Kidney tubule cell (primary cell): ENCODE measurements at places on chromosomes 12 and 14.
A peak's percentile ranks its signal among the peaks of the same experiment; 100 is the strongest.

DNA sequence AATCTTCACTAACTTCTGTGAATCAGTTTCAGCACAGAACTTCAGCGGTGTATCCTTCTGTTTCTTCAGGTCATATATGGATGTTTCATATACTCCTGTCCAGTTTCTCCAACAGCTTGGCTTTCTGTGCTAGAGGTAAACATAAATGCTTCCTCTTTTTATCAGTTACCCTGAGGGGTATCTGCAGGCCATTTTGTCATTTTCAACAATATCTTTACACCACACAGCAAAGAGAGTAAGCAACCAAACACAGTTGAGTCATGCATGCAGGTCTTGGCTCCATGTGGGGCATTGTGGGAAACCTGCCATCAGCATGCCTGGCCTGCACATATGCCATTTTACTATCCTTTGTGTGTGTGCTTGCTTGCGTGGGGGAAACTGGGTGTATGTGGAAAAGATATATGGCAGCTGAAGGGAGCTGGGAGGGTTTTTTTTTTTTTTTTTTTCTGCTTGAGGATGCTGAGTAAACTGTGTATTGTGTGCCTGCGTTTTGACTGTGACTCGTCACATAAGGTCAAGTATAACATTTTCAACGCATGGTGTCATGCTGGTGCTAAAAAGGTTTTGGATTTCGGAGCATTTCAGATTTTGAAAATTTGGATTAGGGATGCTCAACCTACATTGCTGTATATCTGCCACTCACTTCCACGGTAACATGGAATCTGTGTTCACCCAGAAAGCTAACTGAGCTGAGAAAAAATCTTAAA is 56.1 kb upstream of the YARS2 start:
- no peak for DNase-seq

DNA sequence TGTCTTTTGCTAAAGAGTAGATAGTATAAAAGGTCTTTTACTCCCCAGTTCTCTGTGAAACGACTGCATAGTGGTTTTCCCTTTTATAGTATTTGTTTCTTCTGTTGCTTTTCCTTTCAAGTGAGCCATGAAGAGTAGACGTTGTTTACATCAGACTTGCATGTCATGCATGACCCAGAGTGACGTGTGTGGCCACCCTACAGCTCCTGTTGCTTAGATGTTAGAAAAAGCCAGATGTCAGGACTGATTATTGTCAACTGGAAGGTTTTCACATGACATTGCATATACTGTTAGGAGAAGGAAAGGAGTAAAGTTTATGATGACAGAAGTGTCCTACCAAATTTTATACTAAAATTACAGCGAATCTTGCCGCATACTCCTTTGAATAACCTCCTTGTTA is 1.3 kb upstream of the RD3L start:
- DNase-seq = no peak

GRCh38 chr14:99718031-99718810 is 34.1 kb downstream of the CYP46A1 start:
- DNase-seq = no peak

GRCh38 chr12:26595806-26596205 is 237.2 kb downstream of the ITPR2 start:
- no peak for DNase-seq

DNA sequence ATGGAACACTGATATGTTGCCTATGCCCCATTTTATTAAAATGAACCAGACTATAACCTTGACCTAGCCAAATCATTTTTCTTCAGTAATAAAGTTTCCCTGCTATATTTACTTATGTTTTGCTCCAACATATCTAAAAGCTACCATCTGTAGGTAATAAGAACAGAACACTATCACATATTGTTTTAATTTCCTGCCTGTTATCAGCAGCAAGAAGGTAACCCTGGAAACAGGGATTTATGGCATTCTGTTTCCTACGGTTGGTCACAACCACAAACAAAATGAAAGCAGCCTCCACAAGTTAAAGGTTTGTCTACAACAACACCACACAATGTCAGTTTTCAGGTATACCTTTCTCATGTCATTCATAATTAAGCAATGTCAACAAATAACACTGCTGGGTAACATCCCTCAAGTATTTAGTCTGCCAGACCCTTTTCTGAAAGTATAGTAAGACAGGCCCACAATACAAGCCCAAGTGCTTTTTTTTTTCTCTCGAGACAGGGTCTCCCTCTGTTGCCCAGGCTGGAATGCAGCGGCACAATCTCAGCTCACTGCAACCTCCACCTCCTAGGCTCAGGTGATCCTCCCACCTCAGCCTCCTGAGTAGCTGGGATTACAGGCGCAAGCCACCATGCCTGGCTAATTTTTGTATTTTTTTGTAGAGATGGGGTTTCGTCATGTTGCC is 25.5 kb downstream of the GCH1 start:
- no peak for DNase-seq

DNA sequence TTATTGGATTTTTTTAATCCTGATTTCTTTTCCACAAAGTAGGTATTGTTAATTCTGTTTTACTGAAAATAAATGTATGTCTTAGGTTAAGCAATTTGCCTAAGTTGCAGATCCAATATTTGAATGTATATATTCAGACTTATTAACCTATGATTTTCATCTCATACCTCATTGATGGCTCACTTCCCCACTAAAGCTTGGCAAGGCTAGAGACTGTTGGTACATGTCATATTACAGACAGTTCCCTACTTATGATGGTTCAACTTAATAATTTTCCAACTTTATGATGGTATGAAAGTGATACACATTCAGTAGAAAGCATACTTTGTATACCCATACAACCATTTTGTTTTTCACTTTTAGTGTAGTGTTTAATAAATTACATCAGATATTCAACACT is 33.2 kb upstream of the KCNH3 start:
- DNase-seq = no peak

DNA sequence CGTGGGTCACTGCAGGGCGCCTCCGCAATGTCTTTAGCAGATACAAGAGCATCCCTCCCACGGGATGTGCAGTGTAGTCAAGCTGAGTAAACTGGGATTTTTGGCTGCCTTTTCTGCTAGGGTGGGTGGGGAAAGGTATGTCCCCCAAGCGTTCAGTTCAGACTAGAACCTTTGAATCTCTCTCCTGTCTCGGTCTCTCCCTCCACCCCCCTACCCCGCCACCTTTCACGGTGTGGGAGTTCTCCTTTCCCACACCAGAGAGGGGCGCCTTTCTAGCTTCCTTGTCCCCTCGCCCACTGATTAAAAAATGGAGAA is 525 bp upstream of the FAR2 start:
- DNase-seq = no peak

DNA sequence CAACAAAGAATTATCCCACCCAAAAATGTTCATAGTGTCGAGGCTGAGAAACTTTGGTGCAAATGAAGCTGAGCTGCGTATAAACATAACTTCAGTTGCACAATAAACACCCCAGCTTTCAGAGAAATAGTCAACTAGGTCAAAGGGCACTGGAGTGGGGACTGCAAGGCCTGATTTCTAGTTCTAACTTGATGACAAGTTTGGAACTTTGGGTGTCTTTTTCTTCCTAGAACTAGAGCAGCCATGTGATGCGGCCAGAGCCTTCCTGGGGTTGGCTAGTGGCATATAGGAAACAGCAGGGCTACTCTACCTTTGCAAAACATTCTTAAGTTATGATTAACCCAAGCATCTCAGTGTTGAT is 298.4 kb upstream of the AMIGO2 start:
- DNase-seq = peak; percentile 23

DNA sequence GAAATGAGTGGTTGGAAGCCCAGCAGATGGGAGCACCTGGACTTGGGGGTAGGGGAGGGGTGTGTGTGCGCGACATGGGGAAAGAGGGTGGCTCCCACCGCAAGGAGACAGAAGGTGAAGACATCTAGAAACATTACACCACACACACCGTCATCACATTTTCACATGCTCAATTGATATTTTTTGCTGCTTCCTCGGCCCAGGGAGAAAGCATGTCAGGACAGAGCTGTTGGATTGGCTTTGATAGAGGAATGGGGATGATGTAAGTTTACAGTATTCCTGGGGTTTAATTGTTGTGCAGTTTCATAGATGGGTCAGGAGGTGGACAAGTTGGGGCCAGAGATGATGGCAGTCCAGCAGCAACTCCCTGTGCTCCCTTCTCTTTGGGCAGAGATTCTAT is 9.2 kb downstream of the GABARAPL1 start:
- no peak for DNase-seq

- DNase-seq = peak; percentile 28
These were observed 452.7 kb upstream of the PDE3A start for GRCh38 chr12:19915392-19916195.

DNA sequence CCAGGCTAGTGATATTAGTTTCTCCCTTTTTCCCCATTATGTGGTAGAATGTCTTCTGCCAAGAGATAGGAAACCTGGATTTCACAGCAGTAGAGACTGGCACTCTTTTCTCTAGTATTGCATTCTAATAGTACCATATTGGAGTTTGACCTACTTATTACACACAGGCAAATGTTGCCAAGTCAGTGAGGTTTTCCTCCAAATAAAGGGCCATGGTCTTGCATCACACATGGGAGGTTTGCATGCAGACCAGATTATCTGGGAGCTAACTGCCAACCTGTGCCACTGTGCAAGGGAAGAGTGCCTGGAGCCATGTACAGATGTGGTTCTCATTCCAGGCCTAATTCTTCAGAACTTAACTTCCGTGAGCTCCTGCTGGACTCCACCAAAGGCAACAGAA is 113.3 kb downstream of the ANO6 start:
- no peak for DNase-seq

DNA sequence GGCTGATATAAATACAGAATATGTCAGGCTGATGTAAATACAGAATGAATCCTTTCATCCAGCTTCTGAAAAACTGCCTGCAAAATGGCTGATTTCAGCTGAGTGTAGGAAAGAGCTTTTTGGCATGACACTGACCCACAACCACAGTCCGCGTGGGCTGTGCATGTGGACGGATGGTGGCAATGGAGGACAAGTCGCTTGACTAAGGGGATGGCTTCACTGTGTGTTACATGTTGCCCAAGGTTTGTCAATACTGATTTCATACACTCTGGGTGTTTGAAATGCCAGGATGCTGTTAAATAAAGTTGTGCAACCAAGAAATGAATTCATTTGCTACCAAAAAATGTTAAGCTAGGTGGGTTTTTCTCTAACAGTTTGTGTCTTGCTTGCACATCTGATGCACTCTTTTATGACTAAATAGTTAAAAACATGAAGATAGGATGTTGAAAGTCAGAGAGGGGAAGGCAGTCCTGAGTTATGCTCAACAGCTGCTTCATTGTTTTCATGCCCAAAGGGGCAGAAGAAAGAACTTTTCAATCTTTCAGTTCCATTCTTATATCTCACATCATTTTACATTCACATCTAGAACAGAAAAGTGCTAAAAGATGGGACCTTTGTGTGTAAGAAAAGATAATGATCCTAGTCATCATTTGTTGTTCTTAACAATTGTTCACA is 36.5 kb upstream of the OVCH1 start:
- no peak for DNase-seq

DNA sequence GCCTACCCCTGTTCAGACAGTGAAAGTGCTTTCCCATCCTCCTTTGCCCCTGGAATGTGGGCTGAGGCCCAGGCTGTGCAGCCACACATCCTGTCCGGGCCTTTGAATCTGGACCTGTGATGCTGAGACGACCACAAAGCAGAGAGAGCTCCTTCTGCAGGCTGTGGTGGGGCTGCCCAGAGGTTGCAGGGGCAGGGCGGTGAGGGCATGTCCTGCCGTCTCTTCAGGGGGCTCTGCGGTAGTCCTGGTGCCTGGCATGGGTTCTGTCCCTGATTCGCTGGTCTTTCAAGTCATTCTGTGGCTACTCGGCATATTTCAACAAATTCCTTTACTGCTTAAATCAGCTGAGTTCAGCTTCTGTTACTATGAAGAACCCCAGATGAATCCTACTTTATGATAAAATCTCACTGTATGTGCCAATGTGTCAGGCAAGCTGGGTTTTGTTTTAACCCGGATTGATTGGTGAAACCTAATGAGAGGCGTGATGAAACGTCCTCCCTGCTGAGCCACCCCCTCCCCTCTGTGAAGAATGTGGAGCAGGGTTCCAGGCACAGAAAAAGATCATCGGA is 63.4 kb upstream of the DICER1 start:
- peak; percentile 60 for DNase-seq

GRCh38 chr14:74695406-74695805 is 17.5 kb downstream of the AREL1 start:
- no peak for DNase-seq

- DNase-seq = no peak
These were observed 17.3 kb upstream of the TIGAR start for GRCh38 chr12:4303750-4304149.

DNA sequence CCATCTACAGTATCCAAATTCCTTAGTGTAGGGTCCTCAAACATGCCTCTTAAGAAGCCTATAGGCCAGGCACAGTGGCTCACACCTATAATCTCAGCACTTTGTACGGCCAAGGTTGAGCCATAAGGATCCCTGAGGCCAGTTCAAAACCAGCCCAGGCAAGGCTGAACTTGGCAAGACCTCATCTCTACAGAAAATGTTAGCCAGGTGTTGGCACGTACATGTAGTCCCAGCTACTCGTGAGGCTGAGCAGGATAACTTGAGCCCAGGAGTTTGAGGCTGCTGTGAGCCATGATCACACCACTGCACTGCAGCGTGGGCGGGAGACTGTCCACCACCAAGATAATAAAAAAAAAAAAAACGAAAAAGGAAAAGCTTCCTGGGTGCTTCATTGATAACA is 6.8 kb downstream of the CCDC59 start:
- no peak for DNase-seq

DNA sequence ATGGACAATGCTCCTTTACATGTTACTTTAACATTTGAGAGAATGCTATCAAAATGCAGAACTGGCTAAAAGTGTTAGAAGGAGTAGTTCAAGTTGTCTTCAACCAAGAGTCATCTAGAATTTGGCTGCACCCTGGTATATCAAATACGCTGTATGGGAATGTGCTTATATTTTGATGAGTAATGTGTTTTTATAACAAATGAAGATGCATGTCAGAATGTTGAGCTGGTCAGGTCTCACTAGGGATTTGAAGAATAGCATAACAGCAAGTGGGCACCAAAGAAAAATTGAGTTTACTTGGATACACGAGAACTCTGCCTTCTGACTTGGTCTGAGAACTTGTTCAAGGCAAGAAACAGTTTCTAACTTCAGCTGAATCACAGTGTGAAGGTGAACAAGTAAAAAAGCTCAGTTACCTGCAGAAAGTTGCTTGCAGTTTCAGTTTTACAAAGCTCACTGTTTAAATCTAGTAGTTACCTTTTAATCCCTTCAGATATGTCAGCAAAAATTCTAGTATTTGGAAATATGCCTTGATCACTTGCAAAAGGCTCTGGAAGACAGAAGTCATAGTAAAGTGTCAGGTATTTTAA is 82.3 kb downstream of the PDE3A start:
- DNase-seq = no peak

- peak; percentile 76 for DNase-seq
These were observed 33.7 kb upstream of the EML1 start for GRCh38 chr14:99759546-99759925.

DNA sequence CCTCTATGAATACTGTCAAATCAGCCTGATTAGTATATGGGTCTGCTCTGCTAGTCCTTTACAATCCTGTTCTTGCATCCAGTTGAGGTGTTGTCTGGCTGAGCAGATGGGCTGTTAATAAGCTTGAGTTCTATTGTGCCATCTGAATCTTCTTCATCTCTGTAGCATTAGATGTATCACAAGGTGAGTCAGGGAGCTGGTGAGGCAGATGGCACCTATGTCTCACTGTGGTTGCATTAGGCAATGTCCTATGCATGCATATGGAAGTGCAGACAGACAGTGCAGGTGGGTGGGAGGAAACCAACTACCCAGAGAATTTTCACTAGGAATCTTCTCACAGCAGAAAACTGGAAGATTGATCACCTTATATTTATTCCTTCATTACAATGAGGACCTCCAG is 165.7 kb upstream of the STXBP6 start:
- no peak for DNase-seq
